ENCODE measurements at places on chromosomes 1 and 21.

DNA sequence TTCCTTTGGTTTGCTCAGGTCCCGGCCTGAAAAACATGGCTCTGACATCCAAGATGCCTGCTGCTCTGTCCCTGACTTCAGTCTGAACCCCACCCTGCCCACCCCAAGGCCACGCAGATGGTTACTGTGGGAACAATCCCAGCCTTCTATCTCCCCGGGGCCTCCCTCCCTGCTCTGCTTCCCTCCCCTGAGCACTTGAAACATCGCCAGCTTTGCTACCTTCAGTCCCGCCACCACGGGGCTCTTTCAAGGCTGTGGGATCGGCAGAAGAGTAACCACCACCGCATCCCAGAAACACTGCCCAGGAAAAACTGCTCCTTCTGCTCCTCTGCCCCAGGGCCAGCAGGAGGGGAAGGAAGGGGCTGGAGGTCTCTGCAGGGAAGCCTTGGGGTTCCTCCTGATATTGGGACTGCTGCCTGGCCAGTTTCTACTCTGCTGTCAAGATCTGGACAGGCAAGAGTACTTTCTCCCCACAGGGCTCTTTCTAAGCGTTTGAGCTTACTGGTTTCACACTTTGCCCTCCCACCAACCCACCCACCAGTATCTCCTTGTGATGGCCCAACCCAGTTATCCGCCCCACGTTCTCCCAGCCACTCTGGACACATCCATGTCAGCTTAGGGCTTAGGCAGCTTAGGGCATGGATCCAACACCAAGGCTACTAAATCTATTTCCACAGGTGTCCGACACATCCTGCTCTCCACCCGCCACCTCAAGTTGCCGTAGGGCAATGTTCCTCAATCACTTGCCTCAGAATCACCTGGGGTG lies 8.4 kb downstream of the ETNK2 start:
- no peak for DNase-seq

DNA sequence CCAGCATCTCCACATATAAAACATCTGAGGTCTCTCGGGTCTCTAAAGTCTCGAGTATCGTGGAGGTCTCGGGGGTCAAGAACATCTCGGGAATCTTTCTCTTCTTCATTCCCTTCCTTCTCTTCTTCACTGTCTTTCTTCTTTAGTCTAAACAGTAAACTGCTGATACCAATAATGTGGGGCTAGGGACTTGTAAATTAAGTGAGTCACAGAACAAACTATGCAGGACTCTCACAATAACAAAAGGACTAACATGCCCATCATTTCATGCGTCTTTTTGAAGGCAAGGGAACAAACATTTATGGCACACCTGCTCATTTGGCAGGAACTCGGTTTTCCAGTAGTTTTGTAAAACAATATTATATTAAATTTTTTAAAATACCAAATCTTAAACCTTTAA lies 32.4 kb downstream of the PRPF38A start:
- DNase-seq = no peak

GRCh38 chr1:9538669-9539164 lies 548 bp upstream of the SLC25A33 start:
- DNase-seq = no peak

DNA sequence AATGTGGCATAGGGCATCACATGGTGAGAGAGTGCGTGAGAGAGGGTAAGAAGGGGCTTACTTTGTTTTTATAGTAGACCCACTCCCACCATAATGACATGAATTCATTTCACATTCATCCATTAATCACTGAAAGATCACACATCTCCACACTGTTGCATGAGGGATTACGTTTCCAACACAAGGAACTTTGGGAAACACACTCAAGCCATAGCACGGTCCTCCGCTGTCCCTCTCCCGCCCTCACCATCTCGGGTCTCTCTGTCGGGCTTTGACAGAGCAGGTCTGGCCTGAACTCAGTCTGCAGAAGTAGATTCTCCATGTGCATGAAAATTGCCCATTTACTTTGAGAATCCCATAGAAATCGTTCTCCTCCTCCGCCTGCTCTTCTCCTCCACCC lies 312.2 kb downstream of the MATN1 start:
- no peak for DNase-seq

- no peak for DNase-seq
Measured at GRCh38 chr1:8134546-8135235, 108.6 kb upstream of the ERRFI1 start.

GRCh38 chr1:26047278-26047874 lies 1.5 kb upstream of the SLC30A2 start:
- DNase-seq = no peak

All from gastrocnemius medialis (tissue), 4 donors.